ENCODE measurements at places on chromosomes 3 and 15. TPM values are rescaled to one million over a fixed set of nuclear protein-coding genes. Genes with fewer than 3 reads are reported as not detected.
A peak's percentile ranks its signal among the peaks of the same experiment; 100 is the strongest.

The PTX3 gene
- polyA plus RNA-seq = 1.7 TPM

- H3K27ac ChIP-seq = no peak overlapping the region
- no peak overlapping the region for H3K4me3 ChIP-seq
- H3K36me3 ChIP-seq = no peaks in the 10 kb centered on the region
- DNase-seq = no peak
Observed at GRCh38 chr15:57134851-57135250, 216.4 kb downstream of the TCF12 start.

DNA sequence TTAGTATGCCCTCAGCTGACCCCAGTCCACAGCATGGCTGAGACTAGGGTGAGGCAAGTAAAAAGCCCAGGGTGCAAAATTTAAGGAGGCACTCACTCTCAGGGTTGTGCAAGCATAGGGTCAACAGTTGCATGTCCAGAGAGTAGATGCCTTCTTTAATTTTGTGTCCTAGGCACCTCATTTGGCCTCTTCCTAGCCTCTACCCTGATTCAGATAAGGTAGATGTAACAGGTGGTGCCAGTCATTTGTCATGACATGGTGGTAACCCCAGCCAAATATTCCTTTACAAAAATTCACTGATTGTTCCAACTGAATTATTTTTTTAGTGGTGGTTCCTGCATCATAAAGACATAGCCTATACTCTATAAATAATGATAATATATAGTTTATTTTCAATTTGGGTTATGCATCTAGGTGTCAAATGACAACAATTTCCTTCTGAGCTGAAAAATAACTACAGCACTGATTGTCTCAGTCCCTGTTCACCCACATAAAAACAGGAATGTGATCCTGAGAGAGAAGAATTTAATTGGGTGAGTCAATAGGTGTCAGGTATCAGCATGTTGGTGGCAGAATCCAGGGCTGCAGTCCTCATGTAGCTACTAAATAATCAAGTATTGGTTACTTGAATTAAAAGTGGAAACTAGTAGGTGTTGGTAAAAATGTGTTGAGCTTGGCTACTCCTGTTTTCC lies 44.2 kb upstream of the TIPARP start:
- no peaks in the 10 kb centered on the region for H3K4me1 ChIP-seq
- H3K27me3 ChIP-seq = no peaks in the 10 kb centered on the region
- H3K4me3 ChIP-seq = no peak overlapping the region
- H3K27ac ChIP-seq = no peak overlapping the region

- DNase-seq = no peak
- H3K4me3 ChIP-seq = no peak overlapping the region
Observed at GRCh38 chr3:144289057-144289456, 317.4 kb downstream of the DIPK2A start.

GRCh38 chr3:31567036-31567435 lies 34.3 kb downstream of the STT3B start:
- no peak overlapping the region for H3K27ac ChIP-seq
- H3K4me1 ChIP-seq = peaks cover 6% of the 10 kb centered on the region
- no peak for DNase-seq
- H3K27me3 ChIP-seq = no peaks in the 10 kb centered on the region
- no peaks in the 10 kb centered on the region for H3K36me3 ChIP-seq

GRCh38 chr3:39193391-39193790 lies 996 bp upstream of the XIRP1 start:
- no peaks in the 10 kb centered on the region for H3K27me3 ChIP-seq
- no peaks in the 10 kb centered on the region for H3K4me1 ChIP-seq
- no peak overlapping the region for H3K27ac ChIP-seq
- no peaks in the 10 kb centered on the region for H3K36me3 ChIP-seq
- DNase-seq = no peak

GRCh38 chr3:19769694-19770093 lies 164.3 kb downstream of the EFHB start:
- H3K4me1 ChIP-seq = 0 out of 2 replicates have a peak, but pooled peaks cover 2% of the 10 kb centered on the region
- no peak for DNase-seq
- H3K27me3 ChIP-seq = no peaks in the 10 kb centered on the region
- H3K36me3 ChIP-seq = no peaks in the 10 kb centered on the region
- H3K27ac ChIP-seq = no peak overlapping the region
- H3K4me3 ChIP-seq = no peak overlapping the region

The CXCR6 gene
- polyA plus RNA-seq = not detected

The INSYN1 gene
- 11.6 TPM for polyA plus RNA-seq

- H3K4me1 ChIP-seq = no peaks in the 10 kb centered on the region
- H3K36me3 ChIP-seq = no peaks in the 10 kb centered on the region
- peak; percentile 57 for DNase-seq
- no peak overlapping the region for H3K27ac ChIP-seq
- H3K27me3 ChIP-seq = no peaks in the 10 kb centered on the region
Observed at GRCh38 chr3:102471001-102471400, 36.2 kb downstream of the ZPLD1 start.

GRCh38 chr3:133264920-133265319 lies 134.9 kb upstream of the BFSP2 start:
- no peaks in the 10 kb centered on the region for H3K4me1 ChIP-seq
- no peak overlapping the region for H3K4me3 ChIP-seq
- no peaks in the 10 kb centered on the region for H3K36me3 ChIP-seq
- no peak for DNase-seq

GRCh38 chr15:70605606-70606410 lies 157.6 kb downstream of the UACA start:
- H3K4me3 ChIP-seq = no peak overlapping the region
- no peaks in the 10 kb centered on the region for H3K36me3 ChIP-seq
- H3K27me3 ChIP-seq = no peaks in the 10 kb centered on the region
- peaks cover 1% of the 10 kb centered on the region for H3K4me1 ChIP-seq
- H3K27ac ChIP-seq = no peak overlapping the region

DNA sequence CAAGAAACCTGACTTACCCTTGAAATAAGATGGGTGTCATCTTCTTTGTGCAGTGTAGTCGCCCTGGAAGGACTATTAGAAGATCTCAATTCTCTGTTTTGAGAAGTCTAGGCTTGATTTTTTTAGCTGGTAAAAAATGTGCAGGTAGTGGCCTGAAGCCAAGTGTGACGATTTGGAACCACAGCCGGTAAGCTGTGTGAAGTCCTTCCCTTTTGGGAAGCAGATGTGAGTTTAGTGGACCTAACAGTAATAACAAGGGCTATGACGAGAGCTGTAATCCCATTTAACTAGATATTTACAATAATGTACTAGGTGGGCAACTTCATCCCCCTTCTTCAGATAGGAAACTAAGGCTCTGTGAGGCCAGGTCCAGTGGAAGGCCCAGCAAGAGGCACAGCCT lies 81.7 kb upstream of the MYZAP start:
- no peaks in the 10 kb centered on the region for H3K4me1 ChIP-seq
- no peak overlapping the region for H3K4me3 ChIP-seq
- H3K36me3 ChIP-seq = no peaks in the 10 kb centered on the region
- no peaks in the 10 kb centered on the region for H3K27me3 ChIP-seq
